ENCODE measurements at places on chromosomes 12 and 14.
A peak's percentile ranks its signal among the peaks of the same experiment; 100 is the strongest.

DNA sequence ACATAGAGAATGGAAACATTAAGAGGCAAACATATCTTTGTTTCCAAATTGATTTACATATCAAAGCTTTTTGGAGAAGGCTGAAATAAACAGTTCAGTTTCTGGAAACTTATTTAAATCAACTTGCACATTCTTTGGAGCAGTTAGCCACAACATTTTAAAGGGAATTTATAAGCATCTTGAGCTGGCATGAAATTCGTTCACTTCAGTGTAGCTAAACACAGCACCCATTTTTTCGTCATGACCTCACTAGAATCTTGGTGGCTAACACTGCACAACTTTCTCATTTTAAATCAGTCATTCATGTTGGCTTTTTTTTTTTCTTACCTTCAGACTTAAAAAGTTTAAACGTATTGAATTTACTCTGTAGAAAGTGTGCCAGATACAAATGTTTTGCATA lies 1139.9 kb upstream of the FLRT2 start:
- no peaks in the 10 kb centered on the region for H3K27me3 ChIP-seq
- no peaks in the 10 kb centered on the region for H3K36me3 ChIP-seq
- no peak overlapping the region for H3K4me3 ChIP-seq
- no peak overlapping the region for H3K27ac ChIP-seq
- DNase-seq, result peak; percentile 15

DNA sequence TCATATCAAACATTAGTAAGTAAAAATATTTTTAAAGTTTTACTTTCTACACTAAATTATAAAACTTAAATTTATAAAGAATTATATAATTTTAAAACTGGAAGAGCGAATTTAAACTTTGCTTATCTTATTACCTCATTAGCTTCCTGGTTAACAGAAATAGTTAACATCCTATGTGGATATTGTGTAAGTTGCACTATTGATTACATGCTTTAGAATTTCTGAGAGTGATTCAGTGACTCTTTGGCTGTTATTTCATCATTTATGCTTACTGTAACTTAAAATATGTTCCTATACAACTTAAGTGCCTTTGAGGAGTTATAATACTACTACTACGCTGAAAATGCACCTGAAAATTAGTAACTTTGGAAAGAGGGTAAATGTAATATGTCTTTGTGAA lies 101.4 kb downstream of the FOXA1 start:
- H3K4me1 ChIP-seq, result no peaks in the 10 kb centered on the region
- no peak overlapping the region for H3K27ac ChIP-seq
- H3K4me3 ChIP-seq, result no peak overlapping the region
- H3K36me3 ChIP-seq, result no peaks in the 10 kb centered on the region
- H3K27me3 ChIP-seq, result no peaks in the 10 kb centered on the region

DNA sequence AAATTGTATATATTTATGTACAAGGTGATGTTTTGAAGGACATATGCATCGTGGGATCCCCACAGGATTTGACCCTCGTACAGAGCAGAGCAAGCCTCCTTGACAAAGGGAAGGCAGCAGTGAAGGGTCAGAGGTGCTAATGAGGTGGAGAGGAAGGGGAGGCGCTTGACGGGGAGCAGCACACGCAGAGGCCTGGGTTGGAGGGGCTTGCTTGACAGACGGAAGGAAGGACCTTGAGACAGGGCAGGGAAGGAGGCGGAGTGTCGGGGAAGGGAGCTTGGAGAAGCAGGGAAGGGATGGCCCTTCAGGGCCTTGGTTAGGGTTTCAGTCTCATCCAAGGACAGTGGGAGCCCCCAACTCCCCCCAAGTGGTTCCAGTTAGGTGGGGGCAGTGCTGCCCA lies 52.6 kb downstream of the ZNF664 start:
- no peak overlapping the region for H3K27ac ChIP-seq
- peaks cover 31% of the 10 kb centered on the region for H3K4me1 ChIP-seq
- H3K36me3 ChIP-seq, result no peaks in the 10 kb centered on the region
- DNase-seq, result no peak
- H3K4me3 ChIP-seq, result no peak overlapping the region

- DNase-seq, result peak; percentile 20
- H3K27ac ChIP-seq, result no peak overlapping the region
- H3K4me3 ChIP-seq, result no peak overlapping the region
- H3K36me3 ChIP-seq, result no peaks in the 10 kb centered on the region
- peaks cover 3% of the 10 kb centered on the region for H3K4me1 ChIP-seq
These were observed 18.7 kb downstream of the ZBTB39 start for GRCh38 chr12:56987551-56988053.

DNA sequence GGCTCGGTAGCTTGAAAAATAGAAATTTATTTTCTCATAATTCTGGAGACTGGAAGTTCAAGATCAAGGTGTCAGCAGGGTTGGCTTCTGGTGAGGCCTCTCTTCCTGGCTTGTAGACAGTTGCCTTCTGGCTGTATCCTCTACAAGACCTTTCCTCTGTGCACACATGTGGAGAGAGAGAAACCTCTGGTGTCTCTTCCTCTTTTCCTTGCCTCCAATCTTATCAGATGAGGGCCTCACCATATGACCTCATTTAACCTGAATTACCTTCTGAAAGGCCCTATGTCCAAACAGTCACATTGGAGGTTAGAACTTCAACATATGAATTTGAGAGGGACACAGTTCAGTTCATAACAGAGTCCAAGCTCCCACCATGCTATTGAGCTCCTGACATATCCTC lies 166.4 kb downstream of the TTC8 start:
- no peaks in the 10 kb centered on the region for H3K36me3 ChIP-seq
- DNase-seq, result no peak
- peaks cover 20% of the 10 kb centered on the region for H3K4me1 ChIP-seq
- H3K27ac ChIP-seq, result no peak overlapping the region
- H3K27me3 ChIP-seq, result no peaks in the 10 kb centered on the region

DNA sequence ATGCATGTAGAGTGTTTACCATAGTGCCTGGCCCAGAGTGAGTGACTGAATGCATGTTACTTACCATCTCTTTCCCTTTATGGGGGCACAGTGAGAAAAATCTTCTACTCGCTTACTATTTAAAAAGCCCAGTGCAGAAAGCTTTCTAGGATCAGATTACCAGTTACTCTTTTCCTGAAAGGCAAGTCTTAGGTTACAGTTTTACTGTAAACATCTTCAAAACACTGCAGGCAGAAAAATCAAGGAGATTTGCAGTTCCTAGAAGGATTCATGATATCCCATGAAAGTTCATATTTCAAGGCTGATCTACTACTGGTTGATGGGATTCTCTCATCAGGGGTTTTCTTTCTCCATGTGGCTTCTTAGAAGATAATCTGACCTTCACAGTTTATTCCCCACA lies 29.3 kb upstream of the DAAM1 start:
- H3K27me3 ChIP-seq, result no peaks in the 10 kb centered on the region
- H3K4me3 ChIP-seq, result no peak overlapping the region
- DNase-seq, result peak; percentile 11

- H3K36me3 ChIP-seq, result no peaks in the 10 kb centered on the region
- peak; percentile 2 for DNase-seq
These were observed 8.1 kb upstream of the RNF34 start for GRCh38 chr12:121391619-121392324.

GRCh38 chr12:4286771-4287317 lies 13.3 kb downstream of the CCND2 start:
- no peak for DNase-seq
- peaks cover 11% of the 10 kb centered on the region for H3K27me3 ChIP-seq
- no peaks in the 10 kb centered on the region for H3K36me3 ChIP-seq
- H3K4me3 ChIP-seq, result no peak overlapping the region
- no peaks in the 10 kb centered on the region for H3K4me1 ChIP-seq

Measured in astrocyte (in vitro differentiated cells and primary cell).